CD4-positive, alpha-beta T cell treated with Interleukin-10 for 1 hour (primary cell): ENCODE measurements at places on chromosomes 4 and X.

DNA sequence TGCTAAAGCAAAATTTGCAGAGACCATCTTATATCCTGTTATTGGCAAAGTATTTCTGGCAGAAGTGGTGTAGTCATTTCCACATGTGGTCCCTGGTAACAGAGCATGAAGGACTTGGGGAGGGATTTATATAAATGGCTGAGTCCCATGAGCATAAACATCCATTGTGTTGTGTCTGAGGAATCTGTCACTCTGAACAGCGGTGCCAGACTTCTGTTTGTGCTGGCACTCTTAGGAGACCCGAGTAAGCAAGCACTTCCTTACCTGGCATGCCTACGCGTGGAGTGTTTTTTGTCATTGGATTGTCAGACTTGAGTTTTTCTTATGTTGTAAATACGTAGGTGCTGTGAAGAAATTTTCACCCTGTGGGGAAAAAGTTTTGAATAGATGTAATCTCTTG, 285.9 kb downstream of the ARHGAP10 start:
- no peak for DNase-seq

GRCh38 chr4:40176602-40177001, 20.2 kb upstream of the RHOH start:
- no peak for DNase-seq

- DNase-seq: no peak
Observed at GRCh38 chrX:78673246-78673645, 14.1 kb upstream of the RTL3 start.

- no peak for DNase-seq
Observed at GRCh38 chr4:181416966-181417365, 826.2 kb upstream of the TENM3 start.

- DNase-seq: no peak
Observed at GRCh38 chrX:101203761-101204351, 15.7 kb upstream of the DRP2 start.

GRCh38 chrX:13212191-13212651, 107.6 kb downstream of the ATXN3L start:
- no peak for DNase-seq

DNA sequence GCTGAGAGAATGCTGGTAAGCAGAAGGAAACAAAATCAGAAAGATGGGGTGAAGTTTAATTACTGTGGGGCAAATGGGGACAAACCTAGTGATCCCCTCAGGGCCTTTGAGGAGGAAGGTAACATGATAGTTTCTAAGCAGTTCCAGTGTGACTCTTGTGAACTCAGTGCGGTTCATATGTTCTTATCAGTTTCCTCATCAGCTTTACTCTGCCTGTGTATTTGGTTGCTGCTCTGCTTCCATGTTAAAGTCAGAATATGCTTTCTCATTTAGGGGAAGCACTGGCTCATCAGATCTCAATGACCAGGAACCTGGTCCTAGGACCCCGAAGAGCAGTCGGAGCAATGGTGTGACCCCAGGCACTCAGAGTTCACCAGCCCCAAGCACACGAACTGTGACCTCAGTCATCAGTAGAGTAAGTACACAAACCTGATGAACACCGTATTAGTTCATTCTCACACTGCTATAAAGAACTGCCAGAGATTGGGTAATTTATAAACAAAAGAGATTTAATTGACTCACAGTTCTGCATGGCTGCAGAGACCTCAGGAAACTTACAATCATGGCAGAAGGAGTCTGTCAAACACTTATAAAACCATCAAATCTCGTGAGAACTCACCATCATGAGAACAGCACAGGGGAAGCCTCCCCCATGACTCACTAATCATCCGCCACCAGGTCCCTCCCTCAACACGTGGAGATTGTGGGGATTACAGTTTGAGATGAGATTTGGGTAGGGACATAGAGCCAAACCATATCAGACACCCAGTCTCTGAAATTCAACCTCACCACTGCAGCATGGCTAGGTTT, 83.0 kb downstream of the SYTL5 start:
- no peak for DNase-seq

GRCh38 chr4:142705820-142706219, 140.3 kb downstream of the INPP4B start:
- DNase-seq: no peak

DNA sequence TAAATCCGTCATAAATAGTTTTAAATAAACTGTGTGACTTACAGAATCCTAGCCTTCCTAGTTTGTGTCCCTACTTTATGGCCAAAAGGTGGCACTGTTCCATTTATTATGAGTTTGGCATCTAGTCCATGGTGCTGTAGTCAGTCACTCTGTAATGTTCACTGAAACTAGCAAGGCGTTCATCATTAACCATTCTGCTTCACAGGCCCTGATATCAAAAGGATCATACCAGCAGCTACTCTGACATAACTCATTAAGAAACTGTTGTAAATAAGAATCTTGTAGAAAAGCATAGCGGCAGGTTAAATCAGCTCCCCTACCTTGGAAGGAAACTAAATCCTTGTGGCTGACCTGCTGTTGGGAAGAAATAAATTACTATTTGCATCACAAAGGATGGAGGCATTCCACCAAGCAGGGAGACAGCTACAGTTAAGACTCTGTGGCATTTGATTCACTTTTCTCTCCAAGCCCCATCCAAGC, 919.6 kb upstream of the DIAPH2 start:
- no peak for DNase-seq

- no peak for DNase-seq
Observed at GRCh38 chr4:133150486-133151340, 1.6 kb downstream of the PCDH10 start.

DNA sequence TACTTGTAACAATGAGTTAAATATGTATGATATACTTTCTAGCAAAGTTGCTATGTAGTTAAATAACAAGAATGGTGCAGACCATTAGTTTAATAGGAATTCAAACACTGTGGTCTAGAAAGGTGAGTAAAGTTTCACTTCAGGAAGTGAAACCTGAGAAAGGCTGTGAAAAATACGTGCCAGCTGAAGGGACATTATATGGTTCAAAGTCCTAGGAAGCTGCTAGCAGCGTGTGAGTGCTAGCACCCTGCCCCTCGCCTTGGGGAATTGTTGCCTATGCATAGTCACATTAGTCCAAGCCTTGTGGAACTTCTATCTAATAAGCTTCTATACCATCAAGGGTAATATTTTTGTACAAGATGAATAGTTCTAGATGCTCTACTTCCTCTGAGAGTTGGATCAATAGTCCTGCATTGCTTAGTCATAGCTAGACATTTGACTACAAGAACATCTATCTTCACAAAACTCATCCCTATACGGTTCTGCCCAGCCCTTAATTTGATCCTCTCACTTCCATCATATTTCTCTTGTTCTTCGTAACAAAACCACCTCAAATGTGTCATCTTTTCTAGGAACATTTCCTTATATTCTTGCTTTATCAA, 45.8 kb upstream of the ARSJ start:
- DNase-seq: no peak

DNA sequence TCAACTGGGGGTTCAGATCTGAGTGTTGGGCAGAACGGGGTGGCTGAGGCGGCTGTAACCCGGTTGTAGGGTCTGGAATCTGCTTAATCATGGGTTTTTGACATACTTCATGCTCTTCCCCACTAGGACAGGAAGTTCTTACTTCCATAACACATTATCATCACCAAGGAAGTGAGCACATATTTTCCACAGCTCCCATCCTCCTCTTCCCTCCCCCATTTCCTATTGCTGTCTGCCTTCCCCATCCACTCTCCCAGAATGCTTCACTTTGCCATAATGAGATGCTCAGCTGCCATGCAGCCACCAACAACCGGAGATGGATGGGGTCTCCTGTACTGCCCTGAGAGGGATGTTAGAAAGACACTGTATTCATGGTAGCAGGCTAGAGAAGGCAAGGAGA, 6.4 kb upstream of the DCUN1D4 start:
- DNase-seq: no peak

DNA sequence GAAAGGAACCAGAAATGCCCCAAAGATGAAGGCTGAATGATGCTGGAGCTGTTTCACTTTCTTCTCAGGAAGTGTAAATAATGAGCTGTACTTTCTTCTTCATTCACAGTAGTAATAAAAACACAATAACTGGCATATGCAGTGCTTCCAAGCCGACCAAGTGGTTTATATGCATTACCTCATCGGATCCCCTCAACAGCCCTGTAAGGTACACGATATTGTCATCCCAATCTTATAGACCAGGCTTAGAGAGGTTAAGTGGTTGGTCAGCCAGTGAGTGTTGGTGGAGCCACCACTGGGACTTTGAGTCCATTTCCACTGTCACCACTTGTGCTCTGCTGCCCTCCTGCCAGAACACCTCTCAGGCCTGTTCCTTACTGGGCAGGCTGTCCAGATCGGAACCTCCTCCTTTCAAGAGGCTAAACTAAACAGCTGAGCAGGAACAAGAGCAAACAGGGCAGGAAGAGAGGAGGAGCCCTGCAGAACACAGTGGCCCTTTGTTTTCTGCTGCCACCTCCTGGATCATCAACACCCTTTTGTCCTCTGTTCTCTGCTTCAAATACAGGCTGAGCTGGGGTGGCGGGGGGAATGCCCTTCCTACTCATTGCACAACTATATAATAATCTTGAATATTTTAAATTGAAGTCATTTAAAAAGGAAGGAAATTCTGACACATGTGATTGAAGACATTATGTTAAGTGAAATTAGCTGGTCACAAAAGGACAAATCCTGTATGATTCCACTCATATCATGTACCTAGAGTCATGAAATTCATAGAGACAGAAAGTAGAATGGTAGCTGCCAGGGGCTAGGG, 112.5 kb upstream of the ATP6AP2 start:
- peak; percentile 26 for DNase-seq

DNA sequence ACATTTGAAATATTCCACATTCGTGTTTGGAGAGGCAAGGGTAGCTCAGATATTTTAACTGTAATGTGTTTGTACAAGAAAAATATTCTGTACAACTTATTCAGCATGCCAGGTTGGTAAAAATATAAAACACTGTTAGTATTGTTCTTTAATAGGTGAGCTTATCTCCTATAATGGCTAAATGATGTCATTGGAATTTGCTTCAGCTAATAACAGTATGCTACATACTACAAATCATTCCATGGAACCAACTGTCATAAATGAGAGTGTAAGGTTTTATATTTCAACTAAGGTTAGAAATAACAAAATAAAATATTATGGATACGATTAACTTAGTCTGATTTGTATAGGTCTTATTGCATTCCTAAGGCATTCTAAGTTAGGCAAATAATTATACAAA, 206.6 kb downstream of the ADGRL3 start:
- DNase-seq: no peak

- DNase-seq: no peak
Observed at GRCh38 chr4:87251106-87251505, 30.7 kb upstream of the KLHL8 start.

- no peak for DNase-seq
Observed at GRCh38 chr4:138659812-138660316, 355.7 kb upstream of the NOCT start.

GRCh38 chr4:42750856-42751255, 94.0 kb upstream of the ATP8A1 start:
- no peak for DNase-seq

DNA sequence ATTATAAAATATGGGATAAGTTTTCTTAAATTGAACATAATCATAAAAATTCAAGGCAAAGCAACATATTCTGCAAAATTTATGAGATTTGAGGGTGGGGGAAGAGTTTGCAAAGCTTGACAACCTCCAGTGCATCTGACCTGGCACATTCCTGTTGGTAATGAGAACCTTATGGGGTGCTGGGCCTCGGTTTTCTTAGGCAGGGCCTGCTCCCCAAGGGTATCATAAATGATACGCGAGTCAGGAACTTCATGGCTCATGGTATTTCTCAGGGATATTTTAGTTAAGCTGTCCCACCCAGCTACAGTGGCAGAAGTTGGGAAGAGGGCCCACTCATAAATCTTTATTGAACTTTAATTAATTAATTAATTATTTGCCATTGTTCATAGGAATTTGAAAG, 13.2 kb downstream of the AFF2 start:
- no peak for DNase-seq

- no peak for DNase-seq
Observed at GRCh38 chrX:72081605-72082320, 50.0 kb downstream of the RTL5 start.

- DNase-seq: no peak
Observed at GRCh38 chr4:184265546-184266351, 48.1 kb upstream of the ENPP6 start.

- DNase-seq: no peak
Observed at GRCh38 chr4:176309046-176309445, 10.7 kb upstream of the SPCS3 start.

DNA sequence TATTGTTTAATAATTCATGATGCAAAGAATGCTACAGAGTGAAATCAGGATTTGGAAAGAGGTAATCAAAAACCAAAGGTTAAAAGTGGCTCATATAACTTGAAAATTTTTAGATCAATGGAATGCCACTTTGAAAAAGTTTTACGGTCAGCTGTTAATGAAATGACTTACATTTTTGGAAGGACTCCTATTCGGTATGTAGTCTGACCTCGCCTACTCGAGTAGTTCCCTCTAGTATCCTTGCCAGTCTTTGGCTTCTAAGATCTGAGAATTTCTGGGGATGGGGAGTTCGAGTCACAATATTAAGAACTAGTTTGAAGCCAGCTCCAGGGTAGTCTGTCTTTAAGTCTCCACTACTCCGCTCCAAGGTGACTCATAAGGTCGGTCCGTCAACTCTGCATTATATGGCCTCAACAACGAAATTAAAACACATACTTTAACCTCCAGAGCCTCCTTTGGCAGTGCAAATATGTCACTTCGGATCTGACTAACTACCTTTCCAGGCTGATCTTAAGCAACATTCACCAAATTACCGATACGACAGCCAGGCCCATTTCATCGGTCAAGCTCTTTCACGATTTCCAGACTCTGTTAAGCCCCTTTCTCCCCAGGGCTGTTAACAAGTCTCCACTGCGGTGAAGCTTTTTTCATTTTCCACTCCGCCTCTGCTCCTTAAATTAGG, 733 bp upstream of the NAA15 start:
- peak; percentile 34 for DNase-seq

- DNase-seq: no peak
Observed at GRCh38 chr4:37434469-37434868, 189.9 kb downstream of the NWD2 start.

DNA sequence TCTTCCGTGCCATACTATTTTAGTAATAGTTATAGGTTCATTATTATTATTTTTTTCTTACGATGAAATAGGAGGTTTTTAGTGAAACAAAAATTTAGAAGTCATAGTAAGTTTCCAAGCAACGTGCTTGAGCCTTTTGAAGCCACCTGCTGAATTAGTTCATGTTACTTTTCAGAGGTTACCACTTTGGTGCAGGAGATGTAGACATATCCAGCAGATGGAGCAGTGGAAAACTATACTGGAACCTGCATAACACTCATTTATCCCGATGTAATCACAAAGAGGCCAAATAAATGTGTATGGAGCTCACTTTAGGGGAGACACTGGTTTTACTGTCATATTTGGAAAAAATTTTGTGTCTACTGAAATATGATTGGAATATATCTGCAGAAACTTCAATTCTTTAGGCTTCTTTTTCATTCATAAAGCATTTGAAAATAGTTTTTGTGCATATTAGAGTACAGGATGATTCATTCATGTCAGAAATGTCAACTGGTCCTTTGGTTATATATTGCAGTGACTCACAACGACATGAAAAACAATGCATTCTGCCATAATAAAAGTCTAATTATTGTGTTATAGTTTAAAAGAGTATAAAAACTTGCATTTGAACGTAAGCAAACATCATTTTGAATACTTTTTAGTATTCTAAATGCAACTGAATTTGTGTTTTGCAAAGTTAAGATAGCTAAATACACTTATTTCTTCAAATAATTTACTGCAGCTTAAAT, 2182.9 kb upstream of the TENM3 start:
- no peak for DNase-seq
